ENCODE measurements at places on chromosomes 3 and 15. TPM values are rescaled to one million over a fixed set of nuclear protein-coding genes. Genes with fewer than 3 reads are reported as not detected.

DNA sequence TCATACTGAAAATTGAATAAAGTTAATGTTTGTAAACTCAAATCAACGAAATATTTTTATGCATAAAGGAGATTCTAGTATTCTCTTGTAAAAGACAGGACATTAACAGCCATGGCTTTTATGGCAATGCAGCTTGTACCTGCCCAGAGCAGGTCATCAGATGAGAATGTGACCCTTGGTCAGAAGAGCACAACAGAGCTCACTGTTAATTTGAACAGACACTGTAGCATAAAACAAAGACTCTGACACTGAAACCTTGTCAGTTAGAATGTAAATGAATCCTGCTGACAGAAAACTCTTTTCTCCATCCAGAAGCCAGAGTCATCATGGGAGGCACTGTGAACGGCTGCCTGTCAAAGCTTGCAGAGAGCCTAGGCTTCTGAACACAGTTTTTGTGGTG is 410.6 kb downstream of the RAP2B start:
- DNase-seq: no peak
- no peak overlapping the region for H3K4me3 ChIP-seq
- H3K27ac ChIP-seq: no peak overlapping the region

DNA sequence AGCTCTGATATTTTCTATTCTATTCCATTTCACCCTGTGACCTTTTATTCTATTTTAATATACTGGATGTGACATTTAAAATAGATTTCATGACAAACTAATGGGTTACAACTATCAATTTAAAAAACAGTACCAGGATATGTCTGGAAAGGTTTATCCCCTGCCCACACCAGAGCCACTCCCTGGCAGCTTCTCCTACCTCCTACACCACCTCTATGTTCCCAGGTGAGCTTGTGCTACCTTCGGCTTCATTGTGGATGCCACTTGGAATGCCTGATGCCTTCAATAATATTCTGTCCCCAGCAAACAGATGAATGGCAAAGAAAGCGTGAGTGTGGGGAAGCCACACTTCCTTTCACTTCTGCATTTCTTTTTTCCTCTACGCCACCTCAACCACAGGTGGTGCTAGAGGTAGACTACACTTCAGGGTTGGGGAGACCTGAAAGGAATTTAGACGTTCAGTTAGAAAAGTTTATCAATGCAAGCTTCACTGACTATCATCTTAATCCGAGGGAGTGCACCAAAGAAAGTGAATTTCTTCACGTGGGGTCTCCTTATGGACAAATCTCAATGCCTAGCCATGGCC is 213.0 kb downstream of the SSR3 start:
- H3K36me3 ChIP-seq: peaks cover 2% of the 10 kb centered on the region
- no peaks in the 10 kb centered on the region for H3K4me1 ChIP-seq
- H3K4me3 ChIP-seq: no peak overlapping the region
- no peak for DNase-seq
- H3K27ac ChIP-seq: no peak overlapping the region

- H3K36me3 ChIP-seq: peaks cover 11% of the 10 kb centered on the region
- no peaks in the 10 kb centered on the region for H3K27me3 ChIP-seq
- H3K4me1 ChIP-seq: peaks cover 8% of the 10 kb centered on the region
- DNase-seq: no peak
- no peak overlapping the region for H3K27ac ChIP-seq
Observed at GRCh38 chr15:70058642-70059360, 38.9 kb downstream of the TLE3 start.

- H3K27ac ChIP-seq: no peak overlapping the region
- H3K36me3 ChIP-seq: no peaks in the 10 kb centered on the region
- no peak for DNase-seq
- H3K4me1 ChIP-seq: peaks cover 9% of the 10 kb centered on the region
- H3K4me3 ChIP-seq: no peak overlapping the region
Observed at GRCh38 chr3:152554980-152555379, 280.0 kb upstream of the P2RY1 start.

The RPL14 gene
- 3,433 TPM for total RNA-seq

DNA sequence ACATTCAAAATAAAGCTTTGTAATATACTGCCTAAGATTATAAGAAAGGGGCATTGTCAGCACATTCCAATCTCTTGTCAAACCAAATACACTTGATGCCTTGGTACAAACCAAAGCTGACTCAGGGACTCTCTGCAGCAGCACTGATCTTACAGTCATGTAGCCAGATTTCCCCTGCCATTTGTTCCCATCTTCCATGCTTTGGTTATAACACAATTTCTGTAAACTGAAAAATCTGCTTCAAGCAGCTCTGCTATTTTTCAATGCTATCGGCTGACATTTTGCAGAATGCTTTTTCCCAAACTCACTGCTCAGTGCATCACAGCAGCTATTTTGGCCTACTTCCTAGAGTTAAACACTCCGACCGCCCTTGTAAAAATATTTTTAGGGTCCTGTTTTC is 18.2 kb downstream of the PLOD2 start:
- no peak overlapping the region for H3K27ac ChIP-seq
- peaks cover 6% of the 10 kb centered on the region for H3K27me3 ChIP-seq
- no peaks in the 10 kb centered on the region for H3K4me1 ChIP-seq
- H3K4me3 ChIP-seq: no peak overlapping the region
- no peaks in the 10 kb centered on the region for H3K36me3 ChIP-seq

DNA sequence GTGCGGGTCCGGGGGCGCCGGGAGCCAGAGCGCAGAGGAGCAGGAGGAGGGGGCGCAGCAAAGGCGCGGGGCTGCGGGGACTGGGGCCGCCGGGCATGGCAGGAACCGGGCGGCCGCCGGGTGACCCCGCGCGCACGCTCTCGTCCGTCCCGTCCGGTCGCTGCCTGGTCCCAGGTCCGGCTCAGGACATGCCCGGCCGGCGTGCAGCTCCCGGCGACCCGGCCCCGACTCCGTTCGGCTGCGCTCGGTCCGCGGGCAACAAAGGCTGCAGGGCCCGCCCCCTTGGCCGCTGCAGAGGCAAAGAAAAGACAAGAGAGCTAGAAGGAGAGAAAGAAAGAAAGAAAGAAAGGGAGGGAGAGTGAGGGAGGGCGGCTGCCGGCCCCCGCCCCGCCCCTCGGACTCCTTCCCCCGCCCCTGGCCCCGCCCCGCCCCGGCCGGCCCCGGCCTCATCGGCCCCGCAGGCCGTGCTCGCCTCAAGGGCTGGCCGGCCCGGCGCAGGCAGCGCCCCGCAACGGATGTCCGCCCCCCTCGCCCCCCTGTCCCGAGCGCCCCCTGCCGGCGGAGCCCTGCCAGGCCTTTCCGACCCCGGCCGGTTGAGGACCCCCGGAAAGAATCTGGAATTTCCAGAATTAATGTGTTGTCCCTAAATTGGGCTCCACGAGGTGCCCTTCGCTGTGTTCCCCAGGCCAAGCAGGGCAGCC is at the start of gene ADAMTS7:
Gene ADAMTS7, minus strand, starts transcription at position 341 of the 701 bp plus-strand sequence. Its CDS starts 244 bp downstream, at position 97.
- peak within 1 kb of the TSS; percentile 94 for H3K4me3 ChIP-seq
- DNase-seq: peak; percentile 47
- peak within 1 kb of the TSS; percentile 84 for H3K27ac ChIP-seq
- peaks cover 50% of the 10 kb centered on the region for H3K27me3 ChIP-seq

DNA sequence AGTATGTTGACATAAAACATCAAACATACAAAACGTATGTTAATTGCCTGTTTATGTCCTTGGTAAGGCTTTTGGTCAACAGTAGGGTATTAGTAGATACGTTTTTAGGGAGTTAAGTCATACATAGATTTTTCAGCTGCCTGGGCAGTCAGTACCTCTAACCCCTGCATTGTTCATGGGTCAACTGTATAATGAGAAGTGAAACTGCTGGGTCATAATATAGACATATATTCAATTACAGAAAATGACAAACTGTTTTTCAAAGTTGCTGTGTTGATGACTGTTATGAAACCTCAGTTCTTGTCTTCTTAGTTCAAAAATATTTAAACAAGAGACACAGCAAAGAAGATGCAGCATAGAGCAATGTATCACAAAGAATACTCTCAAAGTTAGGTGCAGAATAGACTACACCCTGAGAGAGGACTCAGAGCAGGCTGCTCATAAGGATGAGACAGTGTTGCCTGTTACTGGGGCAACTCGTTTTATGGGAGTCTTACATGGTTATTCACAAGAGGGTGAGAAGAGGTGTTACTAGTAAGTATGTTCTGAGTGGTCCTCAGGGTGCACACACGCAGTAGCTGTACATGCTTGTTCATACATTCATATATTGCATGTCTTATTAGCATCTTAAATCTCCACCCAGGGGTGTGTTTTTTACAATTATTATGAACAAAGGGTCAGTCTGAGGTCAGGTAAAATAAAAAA is 53.1 kb upstream of the ADAMTS17 start:
- H3K4me3 ChIP-seq: no peak overlapping the region
- no peak overlapping the region for H3K27ac ChIP-seq
- H3K4me1 ChIP-seq: no peaks in the 10 kb centered on the region
- peaks cover 12% of the 10 kb centered on the region for H3K27me3 ChIP-seq
- H3K36me3 ChIP-seq: no peaks in the 10 kb centered on the region

DNA sequence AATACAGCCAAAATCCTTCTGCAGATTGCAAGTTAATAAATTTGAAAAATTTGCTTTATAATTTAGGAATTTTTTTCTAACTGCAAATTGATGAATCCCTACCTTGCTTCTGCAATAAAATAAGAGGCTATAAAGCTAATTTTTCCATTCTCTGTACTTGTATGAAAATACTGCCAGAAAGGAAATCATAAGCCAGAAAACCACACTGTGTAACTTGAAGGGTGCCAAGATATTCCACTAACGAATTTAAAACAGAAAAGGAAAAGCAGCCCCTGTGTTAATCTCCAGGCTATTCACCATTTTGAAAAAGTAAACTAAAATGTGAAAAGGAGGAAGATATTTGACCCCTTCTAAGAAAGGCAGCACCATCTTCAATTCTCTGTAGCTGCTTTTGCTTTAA is 557.9 kb upstream of the ZNF385D start:
- no peak for DNase-seq
- H3K27me3 ChIP-seq: no peaks in the 10 kb centered on the region
- no peaks in the 10 kb centered on the region for H3K36me3 ChIP-seq
- no peaks in the 10 kb centered on the region for H3K4me1 ChIP-seq

DNA sequence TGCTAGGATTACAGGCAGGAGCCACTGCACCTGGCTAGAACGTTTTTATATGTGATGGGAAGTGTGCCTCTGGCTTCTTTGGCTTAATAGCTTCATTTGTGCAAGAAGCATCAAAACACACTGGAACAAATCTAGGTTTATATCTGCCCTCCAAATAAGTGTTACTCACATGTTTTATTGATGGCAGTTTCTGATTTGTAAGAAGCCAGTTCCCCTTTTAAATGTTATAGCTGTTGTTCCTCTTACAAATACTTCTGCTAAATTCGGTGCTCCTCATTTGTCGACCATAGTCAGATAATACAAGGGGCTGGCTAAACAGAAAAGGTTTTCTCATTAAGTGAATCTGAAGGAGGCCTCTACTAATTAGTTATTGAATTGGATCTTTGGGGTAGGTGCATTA is 307.1 kb upstream of the SEMA6D start:
- H3K4me1 ChIP-seq: no peaks in the 10 kb centered on the region
- DNase-seq: no peak
- no peak overlapping the region for H3K4me3 ChIP-seq
- no peaks in the 10 kb centered on the region for H3K27me3 ChIP-seq
- H3K27ac ChIP-seq: no peak overlapping the region

DNA sequence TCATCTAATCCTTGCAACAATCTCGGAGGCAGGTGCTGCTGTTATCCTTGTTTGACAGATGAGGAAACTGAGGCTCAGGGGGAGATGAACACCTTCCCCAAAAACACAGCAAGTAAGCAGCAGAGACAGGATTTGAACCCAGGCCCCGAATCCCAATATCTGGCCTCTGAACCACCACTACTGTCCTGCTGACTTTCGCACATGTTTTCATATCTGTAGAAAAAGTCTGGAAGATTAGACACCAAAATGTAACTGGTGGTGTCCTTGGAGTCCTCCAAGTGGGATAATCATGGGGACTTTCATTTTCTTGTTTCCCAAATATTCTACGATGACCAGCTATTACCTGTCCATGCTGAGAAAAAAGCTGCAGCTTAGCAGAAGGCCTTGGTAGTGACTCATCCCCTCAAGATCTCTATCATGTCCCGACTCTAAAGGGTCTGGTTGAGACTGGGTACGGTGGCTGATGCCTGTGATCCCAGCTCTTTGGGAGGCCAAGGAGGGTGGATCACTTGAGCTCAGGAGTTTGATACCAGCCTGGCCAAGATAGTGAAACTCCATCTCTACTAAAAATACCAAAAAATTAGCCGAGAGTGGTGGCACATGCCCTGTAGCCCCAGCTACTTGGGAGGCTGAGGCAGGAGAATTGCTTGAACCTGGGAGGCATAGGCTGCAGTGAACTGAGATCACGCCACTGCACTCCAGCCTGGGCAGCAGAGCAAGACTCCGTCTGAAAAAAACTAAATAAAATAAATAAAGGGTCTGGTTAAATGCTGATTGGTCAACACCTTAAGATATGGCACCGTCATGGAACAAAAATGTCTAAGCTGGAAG is 8.6 kb downstream of the IRAK2 start:
- peaks cover 7% of the 10 kb centered on the region for H3K4me1 ChIP-seq
- no peak overlapping the region for H3K27ac ChIP-seq
- no peak overlapping the region for H3K4me3 ChIP-seq
- no peak for DNase-seq

GRCh38 chr15:65732698-65733097 is 59.4 kb downstream of the DENND4A start:
- no peaks in the 10 kb centered on the region for H3K27me3 ChIP-seq
- peaks cover 8% of the 10 kb centered on the region for H3K4me1 ChIP-seq
- peaks cover 5% of the 10 kb centered on the region for H3K36me3 ChIP-seq
- no peak for DNase-seq
- peak overlapping the region; percentile 37 for H3K27ac ChIP-seq

DNA sequence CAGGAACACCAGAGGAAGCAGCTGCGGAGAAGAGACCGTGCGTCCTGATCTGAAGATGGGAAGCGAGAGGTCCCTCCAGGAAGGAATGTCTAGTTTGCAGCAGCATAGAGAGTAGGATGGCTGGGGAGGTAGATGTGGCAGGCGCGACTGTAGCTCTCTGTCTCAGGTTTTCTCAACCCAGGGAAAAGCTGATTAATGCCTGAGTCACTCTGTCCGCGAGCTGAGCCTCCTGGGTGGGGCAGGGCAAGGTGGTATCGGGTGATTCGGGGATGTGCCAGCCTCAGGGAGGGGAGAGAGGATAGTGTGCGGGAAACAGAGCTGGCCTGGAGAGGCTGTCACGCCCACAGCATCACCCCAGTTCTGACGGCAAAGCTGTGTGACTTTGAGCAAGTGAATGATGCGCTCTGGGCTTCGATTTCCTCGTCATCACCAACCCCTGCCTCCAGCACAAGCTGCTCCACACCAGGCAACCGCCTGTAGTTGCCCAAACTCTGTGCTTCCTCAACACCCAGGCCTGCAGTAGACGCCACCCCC is 28.4 kb downstream of the CPN2 start:
- H3K36me3 ChIP-seq: no peaks in the 10 kb centered on the region
- peaks cover 7% of the 10 kb centered on the region for H3K27me3 ChIP-seq
- peak overlapping the region; percentile 52 for H3K4me3 ChIP-seq
- DNase-seq: no peak

The TRPM1 gene
- total RNA-seq: not detected

The PPM1L gene
- total RNA-seq: 3.5 TPM

The ZNF197 gene
- 5.0 TPM for total RNA-seq

- H3K27ac ChIP-seq: no peak overlapping the region
- H3K4me1 ChIP-seq: no peaks in the 10 kb centered on the region
- H3K4me3 ChIP-seq: no peak overlapping the region
Observed at GRCh38 chr3:9151240-9151639, 98.2 kb downstream of the SRGAP3 start.

The FGD5 gene
- not detected for total RNA-seq

GRCh38 chr3:47420511-47421484 is 40.0 kb downstream of the PTPN23 start:
- peak overlapping the region; percentile 70 for H3K4me3 ChIP-seq
- H3K27me3 ChIP-seq: no peaks in the 10 kb centered on the region
- peaks cover 5% of the 10 kb centered on the region for H3K36me3 ChIP-seq
- peak overlapping the region; percentile 94 for H3K27ac ChIP-seq
- H3K4me1 ChIP-seq: peaks cover 11% of the 10 kb centered on the region

- H3K4me3 ChIP-seq: no peak overlapping the region
- no peak overlapping the region for H3K27ac ChIP-seq
- no peaks in the 10 kb centered on the region for H3K27me3 ChIP-seq
- no peaks in the 10 kb centered on the region for H3K36me3 ChIP-seq
Observed at GRCh38 chr15:95972041-95972553, 358.4 kb upstream of the NR2F2 start.
